Sigmoid colon (tissue), 7 donors: ENCODE measurements at places on chromosomes 13 and 19. TPM values are rescaled to one million over a fixed set of nuclear protein-coding genes. Genes with fewer than 3 reads are reported as not detected.

DNA sequence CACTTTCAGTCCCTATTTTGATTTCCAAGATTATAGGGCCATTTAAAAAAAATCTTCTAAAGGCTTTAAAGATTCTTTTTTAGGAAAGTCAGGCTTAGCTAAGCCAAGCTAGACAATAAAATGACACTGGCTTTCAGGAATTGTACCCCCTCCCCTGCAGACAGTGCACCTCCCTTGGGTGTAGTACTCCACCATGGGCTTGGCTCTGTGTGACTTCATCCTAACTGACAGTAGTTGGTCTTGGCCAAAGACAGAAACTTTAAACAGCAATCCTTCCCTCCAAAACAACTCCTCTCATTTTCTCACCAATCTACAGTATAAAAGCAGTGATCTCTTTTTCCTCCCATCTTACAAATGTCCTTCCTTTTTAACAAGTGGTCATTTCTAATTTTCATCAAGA lies 283.0 kb downstream of the DNAJC15 start:
- no peak for DNase-seq

CEACAM1 gene
- total RNA-seq: 2.4 TPM

C19orf33 gene
- total RNA-seq: 18.2 TPM

GRCh38 chr19:1921825-1922224 lies 16.6 kb downstream of the ADAT3 start:
- DNase-seq: no peak

GRCh38 chr13:90568165-90568564 lies 779.3 kb upstream of the MIR17HG start:
- DNase-seq: no peak

DNA sequence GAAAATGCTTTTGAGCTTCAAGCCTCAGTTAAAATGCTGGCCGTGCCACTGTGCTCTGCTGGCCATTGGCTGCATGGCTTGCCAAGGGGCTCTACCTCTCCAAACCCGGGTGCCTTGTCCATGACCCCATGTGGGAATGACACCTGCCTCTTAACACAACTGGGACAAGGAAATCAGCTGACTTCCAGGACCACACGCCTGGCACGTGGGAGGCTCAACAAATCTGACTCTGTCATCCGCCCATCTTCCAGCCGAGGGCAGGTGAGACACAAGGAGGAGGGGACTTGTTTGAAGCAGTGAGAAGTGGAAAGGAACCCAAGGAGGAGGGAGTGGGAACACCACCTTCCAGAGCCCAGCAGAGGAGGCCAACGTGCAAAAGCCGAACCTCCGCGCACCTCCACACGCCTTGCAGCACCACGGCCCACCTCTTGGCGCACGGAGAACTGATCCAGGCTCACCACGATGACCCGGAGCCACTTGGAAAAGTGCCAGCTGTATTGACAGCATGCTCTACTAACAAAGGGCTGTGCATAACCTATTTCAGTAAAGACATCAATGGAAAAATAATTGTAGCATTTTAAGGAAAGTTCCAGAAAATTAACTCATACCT lies 38.3 kb downstream of the COL4A1 start:
- peak; percentile 68 for DNase-seq

FLT3 gene
- 1.9 TPM for total RNA-seq

CYP2A6 gene
- not detected for total RNA-seq

GRCh38 chr13:93289053-93289452 lies 62.4 kb downstream of the GPC6 start:
- DNase-seq: no peak

AXL gene
- 85.9 TPM for total RNA-seq

DNA sequence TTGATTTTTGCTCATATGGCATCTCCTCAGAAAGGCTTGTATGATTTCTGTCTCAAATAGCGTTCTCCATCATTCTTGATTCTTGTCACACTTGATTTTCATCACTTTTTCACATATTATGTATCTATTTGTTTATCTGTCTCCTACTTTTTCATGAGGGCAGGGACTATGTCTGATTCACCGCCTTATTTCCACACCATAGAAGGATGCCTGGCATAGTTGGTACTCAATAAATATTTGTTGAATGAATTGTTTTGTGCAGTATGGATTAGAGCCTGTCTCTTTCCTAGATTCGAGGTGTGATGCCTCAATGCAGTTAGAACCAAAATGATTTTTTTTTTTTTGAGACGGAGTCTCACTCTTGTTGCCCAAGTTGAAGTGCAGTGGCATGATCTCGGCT lies 12.1 kb downstream of the SAE1 start:
- no peak for DNase-seq

RAD23A gene
- 98.8 TPM for total RNA-seq

DNA sequence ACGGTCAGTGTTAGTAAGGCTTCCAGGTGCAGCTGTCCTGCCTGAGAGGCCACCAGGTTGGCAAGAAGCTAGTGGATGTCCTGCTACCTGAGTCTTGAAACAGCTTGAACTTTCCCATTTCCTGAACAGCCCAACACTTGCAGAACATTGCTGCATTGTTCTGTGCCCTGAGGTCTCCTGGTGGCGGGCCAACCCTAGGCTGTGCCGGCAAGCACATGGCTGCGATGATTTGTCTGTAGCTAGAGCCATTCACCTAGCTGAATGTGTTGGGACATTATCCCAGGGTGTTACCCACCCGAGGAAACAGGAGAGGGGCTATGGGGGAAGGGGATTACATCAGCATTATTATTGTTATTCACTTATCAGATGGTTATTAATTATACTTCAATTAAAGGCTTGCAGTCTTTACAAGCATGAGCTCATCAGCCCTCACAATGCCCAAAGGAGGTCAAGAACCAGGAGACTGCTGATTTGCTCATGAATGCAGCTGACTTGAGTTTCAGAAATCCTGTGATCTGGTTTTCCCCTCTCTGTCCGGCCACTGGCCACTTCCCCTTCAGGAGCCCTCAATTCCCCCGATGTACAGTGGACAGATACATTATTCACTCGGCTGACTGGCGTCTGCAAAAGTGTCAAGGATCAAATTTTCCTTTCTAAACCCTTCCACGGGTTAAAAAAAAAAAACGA lies 187.6 kb upstream of the TSC22D1 start:
- DNase-seq: no peak

MEIS3 gene
- total RNA-seq: 11.8 TPM

ZNF555 gene
- total RNA-seq: 6.7 TPM

SMAD9 gene
- total RNA-seq: 33.3 TPM

DNA sequence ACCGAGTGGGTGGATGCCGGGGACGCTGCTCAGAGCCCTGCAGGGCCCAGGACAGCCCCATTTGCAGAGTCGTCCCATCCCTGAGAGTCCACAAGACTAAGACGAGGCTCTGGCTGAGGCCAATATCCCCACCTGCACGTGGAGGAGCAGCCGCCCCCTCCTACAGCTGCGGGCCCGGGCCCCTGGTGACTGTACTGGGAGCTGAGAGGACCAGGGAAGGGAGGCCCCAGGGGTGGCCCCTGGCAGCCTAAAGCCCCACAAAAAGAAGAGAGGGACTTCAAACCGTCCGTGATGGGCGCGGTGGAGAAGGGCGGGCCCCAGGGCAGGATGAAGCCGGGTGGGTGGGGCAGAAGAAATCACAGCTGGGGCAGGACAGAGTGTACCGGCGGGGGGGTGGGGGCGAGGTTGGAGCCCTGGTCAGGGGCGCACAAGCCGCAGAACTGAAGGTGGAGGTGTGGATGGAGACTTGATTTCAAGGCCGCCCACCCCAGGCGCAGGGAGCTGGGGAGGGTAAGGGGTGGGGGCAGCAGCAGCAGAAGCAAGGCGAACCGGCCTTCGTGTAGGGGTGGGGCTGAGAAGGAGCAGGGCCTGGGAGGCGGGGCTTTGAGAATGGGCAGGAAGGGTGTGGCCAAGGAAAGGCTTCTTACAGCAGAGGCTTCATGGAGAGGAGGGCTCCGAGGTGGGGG lies 12.9 kb downstream of the CFD start:
- no peak for DNase-seq

DNA sequence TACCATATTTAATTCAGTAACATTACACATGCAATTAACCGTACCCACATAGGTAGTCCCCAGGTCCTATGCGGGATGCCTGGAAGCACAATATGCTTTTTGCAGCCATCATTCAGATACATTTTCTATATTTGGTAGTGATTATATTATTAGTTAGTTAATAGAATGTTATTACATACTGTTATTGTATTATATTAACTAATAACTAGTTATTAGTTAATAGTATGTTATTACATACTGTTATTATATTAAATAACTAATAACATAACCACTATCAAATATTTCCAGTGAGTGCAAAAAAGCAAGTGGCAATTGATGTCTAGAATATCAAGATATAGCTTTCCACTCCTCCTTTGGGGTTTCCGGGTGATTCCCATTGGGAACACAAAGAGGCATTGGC lies 45.5 kb upstream of the CYP2A7 start:
- DNase-seq: no peak

- peak; percentile 84 for DNase-seq
Measured at GRCh38 chr13:110713981-110714796, 689 bp downstream of the ING1 start.
